ENCODE measurements at places on chromosomes 6 and 20. TPM values are rescaled to one million over a fixed set of nuclear protein-coding genes. Genes with fewer than 3 reads are reported as not detected.

DNA sequence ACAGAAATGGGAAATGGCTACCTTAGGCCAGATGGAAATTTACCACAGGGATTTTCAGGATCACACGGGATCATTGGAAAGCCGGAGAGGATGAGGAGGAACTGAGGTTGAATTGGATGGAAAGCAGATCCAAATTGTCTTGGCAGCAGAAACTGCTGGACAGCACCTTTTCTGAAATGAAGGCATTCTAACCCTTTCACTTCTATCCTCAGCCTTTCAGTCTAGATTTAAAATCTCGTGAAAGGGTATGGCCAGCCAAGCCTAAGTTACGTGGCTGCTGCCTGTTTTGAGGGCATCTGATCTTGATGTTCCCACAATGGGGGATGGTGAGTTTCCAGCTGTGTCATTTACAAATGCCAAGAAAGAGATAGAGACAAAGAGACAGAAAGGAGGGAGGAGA lies 358.2 kb downstream of the KIF16B start:
- H3K36me3 ChIP-seq = 0 out of 2 replicates have a peak, but pooled peaks cover 6% of the 10 kb centered on the region
- no peak overlapping the region for H3K4me3 ChIP-seq
- no peak overlapping the region for H3K27ac ChIP-seq
- no peaks in the 10 kb centered on the region for H3K27me3 ChIP-seq
- H3K4me1 ChIP-seq = no peaks in the 10 kb centered on the region

- H3K4me3 ChIP-seq = no peak overlapping the region
- H3K4me1 ChIP-seq = no peaks in the 10 kb centered on the region
- no peaks in the 10 kb centered on the region for H3K36me3 ChIP-seq
- H3K27ac ChIP-seq = no peak overlapping the region
- no peaks in the 10 kb centered on the region for H3K27me3 ChIP-seq
- no peak for DNase-seq
Observed at GRCh38 chr20:20737158-20737557, 24.7 kb upstream of the RALGAPA2 start.

GRCh38 chr6:118297821-118298220 lies 250.3 kb upstream of the PLN start:
- H3K27me3 ChIP-seq = no peaks in the 10 kb centered on the region
- H3K4me3 ChIP-seq = no peak overlapping the region
- DNase-seq = no peak

DNA sequence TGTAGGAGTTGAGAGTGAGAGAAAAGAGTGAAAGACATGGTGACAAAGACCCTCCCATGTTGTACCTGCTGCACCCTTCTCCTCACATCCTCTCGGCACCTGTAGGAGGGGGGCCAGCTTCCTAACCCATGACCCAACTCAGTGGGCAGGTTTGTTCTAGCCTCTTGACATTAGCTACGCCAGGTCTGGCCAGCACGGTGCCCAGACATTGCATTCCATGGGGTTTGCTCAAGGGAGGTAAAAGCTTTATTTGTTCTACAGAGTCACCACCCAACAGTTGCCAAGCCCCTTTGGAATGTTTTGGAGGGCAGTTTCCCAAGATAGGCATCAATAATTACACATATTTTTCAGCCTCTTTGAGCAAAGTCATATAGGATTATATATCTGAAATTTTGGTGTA lies 22.7 kb upstream of the TGM6 start:
- H3K4me3 ChIP-seq = no peak overlapping the region
- H3K27me3 ChIP-seq = no peaks in the 10 kb centered on the region
- no peaks in the 10 kb centered on the region for H3K4me1 ChIP-seq
- peaks cover 7% of the 10 kb centered on the region for H3K36me3 ChIP-seq
- H3K27ac ChIP-seq = no peak overlapping the region

GRCh38 chr20:57301026-57301425 lies 28.6 kb upstream of the SPO11 start:
- no peak for DNase-seq
- no peaks in the 10 kb centered on the region for H3K36me3 ChIP-seq
- no peaks in the 10 kb centered on the region for H3K4me1 ChIP-seq
- H3K27ac ChIP-seq = no peak overlapping the region

DNA sequence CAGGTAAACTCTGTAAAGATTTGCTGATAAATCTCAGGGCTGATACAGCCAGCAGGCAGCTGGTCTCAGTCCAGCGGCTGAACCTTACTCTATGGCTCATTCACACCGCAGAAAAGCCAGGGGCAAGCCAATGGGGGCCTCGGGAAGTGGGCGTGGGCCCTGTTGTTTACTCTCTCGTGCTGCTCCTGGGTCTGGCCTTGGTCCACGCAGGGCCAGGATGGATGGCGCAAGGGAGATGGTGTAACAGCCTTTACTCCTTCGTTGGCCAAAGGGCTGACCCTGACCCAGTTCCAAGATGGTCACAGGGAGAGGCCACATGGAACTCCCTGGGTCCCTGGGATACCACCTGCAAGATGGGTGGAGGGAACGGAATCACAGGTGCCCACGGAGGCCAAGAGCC lies 16.2 kb downstream of the KCNK17 start:
- H3K36me3 ChIP-seq = no peaks in the 10 kb centered on the region
- H3K4me1 ChIP-seq = peaks cover 2% of the 10 kb centered on the region
- DNase-seq = no peak
- no peak overlapping the region for H3K27ac ChIP-seq
- no peaks in the 10 kb centered on the region for H3K27me3 ChIP-seq
- no peak overlapping the region for H3K4me3 ChIP-seq

GRCh38 chr6:167689751-167690150 lies 137.0 kb upstream of the AFDN start:
- DNase-seq = no peak
- H3K36me3 ChIP-seq = no peaks in the 10 kb centered on the region
- no peak overlapping the region for H3K27ac ChIP-seq
- peaks cover 2% of the 10 kb centered on the region for H3K4me1 ChIP-seq
- H3K4me3 ChIP-seq = no peak overlapping the region
- no peaks in the 10 kb centered on the region for H3K27me3 ChIP-seq

DNA sequence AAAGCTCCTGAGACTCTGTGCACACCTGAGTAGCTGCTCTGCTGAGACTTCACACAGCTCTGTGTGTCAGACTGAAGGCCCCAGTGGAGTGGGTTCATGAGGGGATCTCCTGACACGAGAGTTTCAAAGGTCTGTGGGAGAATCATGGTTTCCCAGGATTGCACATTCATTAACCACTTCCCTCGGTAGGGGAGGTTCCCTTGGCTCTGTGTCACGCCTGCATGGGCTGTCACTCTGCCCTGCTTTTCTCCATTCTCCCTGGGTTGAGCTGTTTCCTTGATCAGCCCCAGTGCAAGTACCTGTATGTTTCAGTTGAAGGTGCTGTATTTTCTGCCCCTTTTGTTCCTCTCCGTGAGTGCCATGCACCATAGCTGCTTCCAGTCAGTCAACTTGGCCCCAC lies 236.9 kb downstream of the EPM2A start:
- no peak for DNase-seq
- no peak overlapping the region for H3K4me3 ChIP-seq
- no peaks in the 10 kb centered on the region for H3K4me1 ChIP-seq
- no peaks in the 10 kb centered on the region for H3K36me3 ChIP-seq
- H3K27ac ChIP-seq = no peak overlapping the region
- no peaks in the 10 kb centered on the region for H3K27me3 ChIP-seq

DNA sequence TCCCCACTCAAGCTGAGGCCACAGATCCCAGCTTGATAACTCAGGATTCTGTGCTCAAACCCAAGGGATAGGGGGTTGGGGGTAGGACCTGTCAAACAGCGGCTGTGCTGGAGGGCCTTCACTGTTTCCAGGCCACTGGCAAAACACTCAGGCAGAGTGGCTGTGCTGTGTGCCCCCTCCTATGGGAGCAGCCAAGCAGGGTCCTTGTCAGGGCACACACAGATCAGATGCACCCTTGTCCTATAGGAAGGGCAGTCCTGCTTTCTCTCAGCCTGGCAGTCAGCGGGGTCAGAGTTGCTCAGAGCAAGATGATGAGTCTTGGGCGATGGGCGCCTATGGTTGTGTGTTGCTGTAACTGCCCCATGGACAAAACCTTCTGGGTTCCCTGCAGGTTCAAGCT lies 554.8 kb downstream of the TBC1D32 start:
- H3K36me3 ChIP-seq = no peaks in the 10 kb centered on the region
- no peak overlapping the region for H3K27ac ChIP-seq
- no peaks in the 10 kb centered on the region for H3K27me3 ChIP-seq
- H3K4me3 ChIP-seq = no peak overlapping the region
- H3K4me1 ChIP-seq = no peaks in the 10 kb centered on the region

DNA sequence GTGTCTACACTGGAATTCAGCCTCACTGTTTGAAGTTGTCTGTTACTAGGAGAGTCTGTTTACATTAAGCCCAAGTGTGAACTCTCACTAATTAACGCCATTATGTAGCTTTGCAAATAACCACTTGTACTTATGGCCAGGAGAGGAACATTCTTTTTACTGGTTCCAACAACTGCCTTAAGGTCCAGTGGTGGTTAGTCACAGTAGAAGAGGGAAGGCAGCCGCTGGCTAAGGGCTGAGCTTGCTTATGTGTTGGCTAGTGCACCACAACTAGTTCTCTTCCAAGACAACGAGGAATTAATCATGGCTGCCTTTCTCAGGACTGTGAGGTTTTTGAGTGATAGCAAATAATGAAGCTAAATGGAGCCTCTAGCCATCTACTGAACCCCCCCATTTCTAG lies 14.9 kb upstream of the SLC22A23 start:
- no peak for DNase-seq
- H3K4me3 ChIP-seq = no peak overlapping the region
- no peaks in the 10 kb centered on the region for H3K36me3 ChIP-seq
- H3K4me1 ChIP-seq = 0 out of 2 replicates have a peak, but pooled peaks cover 3% of the 10 kb centered on the region

GRCh38 chr6:117359581-117359980 lies 66.2 kb downstream of the ROS1 start:
- H3K36me3 ChIP-seq = no peaks in the 10 kb centered on the region
- no peaks in the 10 kb centered on the region for H3K4me1 ChIP-seq
- H3K27me3 ChIP-seq = no peaks in the 10 kb centered on the region
- H3K4me3 ChIP-seq = no peak overlapping the region
- DNase-seq = no peak

GRCh38 chr6:119467488-119468081 lies 118.0 kb upstream of the MAN1A1 start:
- no peaks in the 10 kb centered on the region for H3K27me3 ChIP-seq
- H3K4me1 ChIP-seq = no peaks in the 10 kb centered on the region
- H3K27ac ChIP-seq = no peak overlapping the region
- no peak overlapping the region for H3K4me3 ChIP-seq
- no peaks in the 10 kb centered on the region for H3K36me3 ChIP-seq
- DNase-seq = no peak

DNA sequence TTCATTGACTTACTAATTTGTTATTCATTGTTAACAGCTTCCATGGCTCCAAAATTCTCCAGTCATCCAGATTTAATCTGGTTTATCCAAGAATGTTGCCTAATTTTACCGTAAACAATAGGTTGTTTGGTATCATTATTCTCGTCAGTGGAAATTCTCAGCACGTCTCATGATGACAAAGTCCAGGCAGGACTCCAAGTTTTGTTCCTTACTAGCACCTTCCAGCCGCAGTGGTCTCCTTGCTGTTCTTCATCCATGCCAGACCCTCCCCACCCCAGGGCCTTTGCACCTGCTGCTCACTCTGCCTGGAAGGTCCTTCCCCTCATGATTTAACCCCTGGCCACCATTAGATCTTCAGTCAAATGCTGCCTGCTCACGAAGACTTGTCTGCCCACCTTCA lies 48.1 kb upstream of the NAA20 start:
- no peaks in the 10 kb centered on the region for H3K27me3 ChIP-seq
- H3K4me1 ChIP-seq = no peaks in the 10 kb centered on the region
- no peak for DNase-seq
- H3K27ac ChIP-seq = no peak overlapping the region
- no peak overlapping the region for H3K4me3 ChIP-seq
- H3K36me3 ChIP-seq = no peaks in the 10 kb centered on the region

DNA sequence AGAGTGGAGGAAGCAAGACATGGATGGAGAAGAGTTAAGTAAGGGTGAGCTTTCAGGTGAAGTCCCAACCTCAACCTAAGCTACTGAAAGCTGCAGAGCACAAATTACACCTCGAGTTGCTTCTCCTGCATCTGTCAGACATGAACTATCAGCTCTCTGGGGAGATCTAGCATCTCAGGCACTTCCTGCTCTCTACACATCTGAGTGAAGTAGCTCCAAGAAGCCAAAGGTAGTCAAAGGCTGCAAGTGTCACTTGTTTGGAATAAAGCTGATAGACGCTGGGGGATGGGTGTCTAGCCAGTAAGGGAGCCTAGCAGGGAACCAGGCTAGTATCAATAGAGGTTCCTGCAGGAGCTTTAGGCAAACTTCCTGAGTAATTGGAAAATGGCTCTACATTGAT lies 228.0 kb downstream of the PLCB1 start:
- H3K27me3 ChIP-seq = no peaks in the 10 kb centered on the region
- no peak for DNase-seq
- no peak overlapping the region for H3K4me3 ChIP-seq
- no peak overlapping the region for H3K27ac ChIP-seq
- H3K4me1 ChIP-seq = peaks cover 4% of the 10 kb centered on the region

DNA sequence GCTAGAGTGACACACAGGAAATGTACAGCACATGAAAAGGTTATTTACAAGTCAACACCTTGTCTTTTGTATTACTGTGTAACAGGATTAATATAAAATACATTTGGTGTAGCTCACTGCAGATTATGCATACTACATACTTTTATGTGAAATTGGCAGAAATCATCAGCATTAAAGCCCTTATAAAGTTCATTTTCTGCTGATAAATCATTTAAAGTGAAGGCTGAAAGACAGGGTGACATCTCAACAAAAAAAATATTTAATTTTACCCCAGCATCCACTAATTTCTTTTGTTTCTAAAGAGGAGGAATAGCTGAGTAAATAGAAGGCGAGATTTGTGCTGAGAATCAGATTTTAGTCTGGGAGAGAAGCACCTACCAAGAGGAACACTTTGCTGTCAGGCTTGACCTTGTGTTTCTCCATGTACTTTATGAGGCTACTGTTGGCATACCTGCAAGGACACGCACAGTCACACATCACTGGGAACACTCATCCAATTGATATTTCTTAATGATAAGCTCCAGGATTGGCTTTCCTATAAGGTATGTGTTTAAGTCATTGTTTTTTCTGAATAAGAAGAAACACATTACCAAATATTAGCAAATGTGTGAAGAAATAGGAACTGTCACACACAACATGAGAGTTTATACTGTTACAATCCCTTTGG lies 146.6 kb upstream of the SLC22A16 start:
- no peak overlapping the region for H3K27ac ChIP-seq
- H3K36me3 ChIP-seq = no peaks in the 10 kb centered on the region
- no peak overlapping the region for H3K4me3 ChIP-seq
- H3K4me1 ChIP-seq = no peaks in the 10 kb centered on the region
- no peak for DNase-seq

GRCh38 chr6:34717466-34717865 lies 20.9 kb upstream of the ILRUN start:
- H3K27ac ChIP-seq = no peak overlapping the region
- H3K4me3 ChIP-seq = no peak overlapping the region
- no peak for DNase-seq

The SAMHD1 gene
- 53.1 TPM for total RNA-seq

The TRIM15 gene
- not detected for total RNA-seq

The NMBR gene
- total RNA-seq = not detected

All from H9 (cell line).